ENCODE measurements at places on chromosomes 5 and 9. TPM values are rescaled to one million over a fixed set of nuclear protein-coding genes. Genes with fewer than 3 reads are reported as not detected.

The WDR38 gene
- total RNA-seq: not detected

The SPATA31E1 gene
- not detected for total RNA-seq

The DHX29 gene
- 16.0 TPM for total RNA-seq

The CDX1 gene
- not detected for total RNA-seq

The PAEP gene
- not detected for total RNA-seq

The TLN1 gene
- 408 TPM for total RNA-seq

The PCDHGB5 gene
- total RNA-seq: 23.0 TPM

The PPP3R2 gene
- not detected for total RNA-seq

The RFESD gene
- 0.97 TPM for total RNA-seq

The FOXD1 gene
- total RNA-seq: 0.16 TPM

The RASGEF1C gene
- total RNA-seq: not detected

The SNCAIP gene
- total RNA-seq: 30.0 TPM
